H9 (cell line): ENCODE measurements at places on chromosomes 2 and 18. TPM values are rescaled to one million over a fixed set of nuclear protein-coding genes. Genes with fewer than 3 reads are reported as not detected.

- H3K36me3 ChIP-seq: no peaks in the 10 kb centered on the region
- no peak overlapping the region for H3K27ac ChIP-seq
- H3K27me3 ChIP-seq: no peaks in the 10 kb centered on the region
- H3K4me3 ChIP-seq: no peak overlapping the region
- DNase-seq: no peak
Observed at GRCh38 chr18:23883277-23883790, 131.2 kb upstream of the TTC39C start.

Gene GALNT1
- total RNA-seq: 77.9 and 81.1 TPM in 2 replicates

- H3K27me3 ChIP-seq: no peaks in the 10 kb centered on the region
- H3K4me1 ChIP-seq: no peaks in the 10 kb centered on the region
Observed at GRCh38 chr18:36075862-36076587, 8.7 kb upstream of the RPRD1A start.

DNA sequence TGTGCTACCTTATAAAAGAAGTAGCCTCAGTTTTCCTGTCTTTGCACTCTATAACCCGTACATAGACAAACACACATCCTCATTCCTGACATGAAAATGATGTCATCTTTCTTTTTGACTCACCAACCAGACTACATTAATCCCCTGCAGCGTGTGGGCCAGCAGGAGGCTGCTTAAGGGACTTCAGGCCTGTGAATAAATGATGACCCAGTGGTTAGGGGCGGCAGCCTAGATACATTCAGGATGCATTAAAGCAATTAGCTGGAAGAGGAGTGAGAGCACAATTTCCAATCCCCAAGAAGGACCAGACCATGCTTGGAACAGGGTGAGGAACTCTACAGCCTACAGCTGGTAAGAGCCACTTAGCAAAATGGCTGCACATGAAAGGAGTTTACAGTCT, 57.3 kb upstream of the KLF7 start:
- no peaks in the 10 kb centered on the region; the same call in 2 of the 3 replicates for H3K36me3 ChIP-seq
- no peak overlapping the region for H3K27ac ChIP-seq
- no peaks in the 10 kb centered on the region for H3K27me3 ChIP-seq
- H3K4me3 ChIP-seq: no peak overlapping the region

Gene KLHL30
- total RNA-seq: not detected in 2 replicates

DNA sequence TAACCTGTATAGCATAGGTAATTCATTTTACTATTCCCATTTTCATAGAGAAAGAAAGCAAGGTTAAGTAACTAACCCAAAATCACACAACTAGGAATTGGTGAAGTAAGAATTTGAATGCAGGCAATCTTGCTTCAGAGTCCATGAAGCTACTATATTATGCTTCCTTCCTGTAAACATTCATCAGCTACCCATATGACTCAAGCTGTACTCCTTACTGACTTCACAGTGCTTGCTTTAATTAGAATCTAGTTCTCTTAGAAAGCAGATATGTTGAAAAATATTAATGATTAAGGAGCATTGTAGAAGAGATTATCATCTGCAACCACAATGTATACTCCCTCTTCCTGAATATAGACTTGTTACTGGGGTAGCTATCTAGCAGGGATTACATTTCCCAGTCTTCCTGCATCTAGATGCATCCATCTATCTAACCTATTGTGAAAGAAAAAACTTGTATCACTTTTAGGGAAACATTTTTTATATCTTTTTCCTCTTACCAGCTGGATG, 961.6 kb upstream of the CHAC2 start:
- no peaks in the 10 kb centered on the region for H3K36me3 ChIP-seq
- no peak overlapping the region for H3K4me3 ChIP-seq
- H3K4me1 ChIP-seq: no peaks in the 10 kb centered on the region
- H3K27ac ChIP-seq: no peak overlapping the region

- DNase-seq: no peak
- H3K4me3 ChIP-seq: no peak overlapping the region
- H3K27me3 ChIP-seq: no peaks in the 10 kb centered on the region
- no peaks in the 10 kb centered on the region for H3K4me1 ChIP-seq
Observed at GRCh38 chr2:3007135-3007534, 370.5 kb downstream of the EIPR1 start.

- H3K27me3 ChIP-seq: no peaks in the 10 kb centered on the region
- no peaks in the 10 kb centered on the region for H3K36me3 ChIP-seq
- H3K4me1 ChIP-seq: no peaks in the 10 kb centered on the region
- no peak for DNase-seq
Observed at GRCh38 chr2:46632349-46632748, 153.0 kb downstream of the TMEM247 start.

DNA sequence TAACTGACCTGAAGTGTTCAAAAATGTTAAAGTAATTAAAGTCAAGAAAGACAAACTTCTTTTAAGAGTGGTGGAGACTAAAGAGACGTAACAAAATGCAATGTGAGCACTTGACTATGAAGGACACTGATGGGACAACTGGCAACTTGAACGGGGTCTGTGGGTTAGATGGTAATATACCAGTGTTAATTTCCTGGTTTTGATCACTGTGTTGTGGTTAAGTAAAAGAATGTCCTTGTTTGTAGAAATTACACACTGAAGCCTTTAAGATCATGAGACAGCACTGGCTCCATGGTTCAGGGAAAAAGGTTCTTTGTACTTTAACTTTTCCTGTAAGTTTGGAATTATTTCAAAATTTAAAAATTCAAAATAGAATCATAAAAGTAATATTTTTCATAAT, 58.2 kb downstream of the REL start:
- no peak for DNase-seq
- H3K4me3 ChIP-seq: no peak overlapping the region
- no peaks in the 10 kb centered on the region for H3K4me1 ChIP-seq
- no peaks in the 10 kb centered on the region for H3K36me3 ChIP-seq
- no peaks in the 10 kb centered on the region for H3K27me3 ChIP-seq

Gene NEB
- total RNA-seq: 0.75 and 0.98 TPM in 2 replicates

Gene FBXO36
- 3.0 and 3.4 TPM in 2 replicates for total RNA-seq

- no peaks in the 10 kb centered on the region for H3K27me3 ChIP-seq
- no peaks in the 10 kb centered on the region for H3K4me1 ChIP-seq
- no peak overlapping the region for H3K4me3 ChIP-seq
- H3K27ac ChIP-seq: no peak overlapping the region
- peaks cover 4% of the 10 kb centered on the region; the same call in 2 of the 3 replicates for H3K36me3 ChIP-seq
Observed at GRCh38 chr2:179140571-179140970, 90.6 kb upstream of the CCDC141 start.

DNA sequence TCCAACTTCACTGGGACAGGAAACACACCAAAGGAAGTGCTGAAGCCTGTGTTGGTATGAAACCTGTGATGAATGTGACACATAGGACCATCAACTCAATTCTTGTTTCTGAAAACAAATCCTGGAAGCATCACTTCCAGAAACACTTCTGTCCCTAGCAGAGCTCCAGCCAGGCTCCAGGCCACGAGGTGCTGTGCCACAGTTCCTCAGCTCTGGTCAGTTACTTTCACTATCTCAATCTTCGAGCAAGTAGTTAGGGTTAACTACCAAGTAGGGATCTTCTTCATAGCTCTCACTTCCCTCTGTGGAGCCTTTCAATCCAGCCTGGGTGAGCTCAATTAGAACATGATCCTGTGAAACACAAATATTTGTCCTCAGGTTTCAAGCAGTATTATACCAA, 3.6 kb upstream of the LCT start:
- no peaks in the 10 kb centered on the region for H3K4me1 ChIP-seq
- peaks cover 49% of the 10 kb centered on the region for H3K36me3 ChIP-seq
- H3K4me3 ChIP-seq: no peak overlapping the region

- no peak overlapping the region for H3K27ac ChIP-seq
- 0 out of 2 replicates have a peak, but pooled peaks cover 3% of the 10 kb centered on the region for H3K36me3 ChIP-seq
- H3K4me3 ChIP-seq: no peak overlapping the region
- no peak for DNase-seq
- H3K27me3 ChIP-seq: no peaks in the 10 kb centered on the region
Observed at GRCh38 chr2:173654896-173655265, 300.2 kb downstream of the CDCA7 start.

DNA sequence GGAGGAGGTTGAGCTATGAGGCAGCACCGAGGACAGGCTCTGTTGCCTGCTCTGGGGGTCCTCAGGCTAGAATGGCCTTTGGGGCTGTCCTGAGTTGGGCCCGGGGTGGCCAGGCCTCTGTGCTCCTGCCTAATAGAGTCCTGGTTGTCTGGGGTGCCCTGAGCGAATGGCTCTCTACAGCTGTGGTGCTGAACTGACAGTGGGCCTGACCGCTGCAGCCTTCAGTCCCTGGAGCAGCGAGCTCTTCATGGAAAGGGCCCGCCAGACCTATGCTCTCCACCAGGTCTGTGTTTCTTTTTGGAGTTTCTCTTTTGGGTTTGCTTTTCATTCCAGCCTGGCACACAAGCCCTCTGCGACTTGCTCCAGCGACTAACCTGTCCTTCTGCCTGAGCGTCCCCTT, 679.0 kb upstream of the RAB6C start:
- H3K36me3 ChIP-seq: no peaks in the 10 kb centered on the region; the same call in 2 of the 3 replicates
- H3K27me3 ChIP-seq: no peaks in the 10 kb centered on the region
- DNase-seq: no peak
- no peak overlapping the region for H3K27ac ChIP-seq

Gene SIX3
- 0.35 and 0.55 TPM in 2 replicates for total RNA-seq

- H3K36me3 ChIP-seq: no peaks in the 10 kb centered on the region
- no peaks in the 10 kb centered on the region for H3K4me1 ChIP-seq
- H3K4me3 ChIP-seq: no peak overlapping the region
- DNase-seq: no peak
- H3K27me3 ChIP-seq: no peaks in the 10 kb centered on the region
Observed at GRCh38 chr2:175624785-175625184, 377.3 kb downstream of the LNPK start.

DNA sequence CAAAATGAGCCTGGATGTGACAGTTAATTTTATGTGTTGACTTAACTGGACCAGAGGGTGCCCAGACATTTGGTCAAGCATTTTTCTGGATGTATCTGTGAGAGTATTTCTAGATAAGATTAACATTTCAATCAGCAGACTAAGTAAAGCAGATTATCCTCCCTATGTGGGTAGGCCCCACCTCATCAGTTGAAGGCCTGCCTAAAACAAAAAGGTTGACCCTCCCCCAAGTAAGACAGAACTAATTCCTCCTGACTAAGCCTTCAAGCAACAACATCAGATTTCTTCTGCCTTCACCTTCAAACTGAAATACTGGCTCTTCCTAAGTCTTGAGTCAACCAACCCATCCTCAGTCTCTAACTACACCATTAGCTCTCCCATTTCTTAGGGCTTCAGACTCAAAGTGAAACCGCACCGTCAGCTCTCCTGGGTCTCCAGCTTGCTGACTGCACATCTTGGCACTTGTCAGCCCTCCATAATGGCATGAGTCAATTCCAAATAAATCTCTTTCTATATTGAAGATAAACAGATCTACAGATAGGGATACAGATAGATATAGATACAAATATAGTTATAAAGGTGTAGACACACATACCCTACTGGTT, 47.9 kb downstream of the MEMO1 start:
- H3K36me3 ChIP-seq: peaks cover 4% of the 10 kb centered on the region
- H3K27ac ChIP-seq: no peak overlapping the region
- H3K4me1 ChIP-seq: no peaks in the 10 kb centered on the region
- no peak overlapping the region for H3K4me3 ChIP-seq
- H3K27me3 ChIP-seq: no peaks in the 10 kb centered on the region

Gene LBX2
- total RNA-seq: 1.1 TPM in 2 replicates

DNA sequence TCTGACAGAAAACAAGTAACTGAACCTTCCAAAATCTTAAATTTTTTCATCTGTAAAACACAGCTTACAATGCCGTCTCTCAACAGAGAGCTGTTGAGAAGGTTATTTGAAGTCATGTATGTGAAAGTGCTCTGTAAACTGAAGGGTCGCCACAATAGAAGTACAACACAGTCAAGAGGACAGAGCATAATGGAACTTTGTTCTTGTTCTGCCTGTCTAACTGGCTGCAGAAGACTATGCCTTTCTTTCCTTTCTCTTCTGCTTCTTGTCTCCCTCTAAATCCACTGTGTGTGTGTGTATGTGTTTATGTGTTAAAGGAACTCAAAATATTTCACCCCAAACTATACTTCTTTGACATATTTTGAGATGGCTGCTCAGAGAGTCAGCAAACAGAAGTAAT, 365.8 kb upstream of the RND3 start:
- DNase-seq: no peak
- H3K4me3 ChIP-seq: no peak overlapping the region
- no peaks in the 10 kb centered on the region for H3K27me3 ChIP-seq
- no peaks in the 10 kb centered on the region for H3K4me1 ChIP-seq
- H3K27ac ChIP-seq: no peak overlapping the region

Gene UGT1A10
- total RNA-seq: not detected in 2 replicates

DNA sequence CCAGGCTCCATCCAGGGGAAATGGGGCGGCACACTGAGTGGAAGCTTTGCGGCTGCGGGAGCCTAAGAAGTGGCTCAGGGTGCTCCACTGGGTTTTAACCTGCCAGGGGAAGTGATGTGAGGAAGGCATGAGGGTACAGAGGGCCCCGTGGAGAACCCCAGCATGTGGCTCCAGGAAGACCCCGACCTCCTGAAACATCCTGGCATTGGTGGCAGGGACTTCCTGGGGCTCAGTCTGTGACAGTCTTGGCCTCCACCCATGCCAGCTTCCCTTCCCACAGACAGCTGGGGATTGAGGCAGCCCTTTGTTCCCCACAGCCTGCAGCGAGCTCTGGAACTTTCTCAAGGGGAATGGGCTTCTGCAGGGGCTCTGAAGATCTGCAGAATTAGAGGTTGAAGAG, 146.6 kb downstream of the TNS1 start:
- no peak for DNase-seq
- H3K4me1 ChIP-seq: no peaks in the 10 kb centered on the region; the same call in 1 of the 2 replicates
- no peak overlapping the region for H3K27ac ChIP-seq
- H3K27me3 ChIP-seq: no peaks in the 10 kb centered on the region

Gene ALPG
- total RNA-seq: 1.3 and 1.4 TPM in 2 replicates

DNA sequence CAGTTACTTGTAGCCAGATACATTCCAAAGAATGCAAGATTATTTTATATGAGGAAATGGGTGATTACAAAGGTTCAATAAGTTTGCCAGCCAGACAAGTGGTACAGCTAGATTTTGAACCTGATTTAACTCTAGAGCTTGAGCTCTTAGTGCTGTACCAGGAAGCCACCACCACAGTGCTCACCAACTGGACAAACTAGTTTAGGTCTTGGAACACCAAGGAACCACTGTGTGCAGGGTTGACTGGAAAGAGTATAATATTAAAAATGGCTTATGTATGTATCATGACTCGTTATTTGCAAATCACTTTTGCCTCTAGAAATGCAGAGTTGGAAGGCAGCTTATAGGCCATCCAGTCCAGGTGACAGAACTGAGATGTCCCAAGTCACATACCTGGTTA, 177.2 kb downstream of the TXNL1 start:
- H3K27ac ChIP-seq: no peak overlapping the region
- DNase-seq: no peak
- no peak overlapping the region for H3K4me3 ChIP-seq
- H3K4me1 ChIP-seq: no peaks in the 10 kb centered on the region
- no peaks in the 10 kb centered on the region for H3K27me3 ChIP-seq
- H3K36me3 ChIP-seq: peaks cover 21% of the 10 kb centered on the region
